ENCODE measurements at places on chromosomes 16 and 17. TPM values are rescaled to one million over a fixed set of nuclear protein-coding genes. Genes with fewer than 3 reads are reported as not detected.

The KRTAP9-2 gene
- total RNA-seq, result not detected

The MED1 gene
- total RNA-seq, result 14.9 TPM

The ETV4 gene
- total RNA-seq, result 0.63 TPM

The KRTAP4-4 gene
- not detected for total RNA-seq

The SP6 gene
- total RNA-seq, result under 0.01 TPM

The GGT6 gene
- total RNA-seq, result not detected

The KRT40 gene
- total RNA-seq, result not detected

The CLEC19A gene
- total RNA-seq, result not detected

The TBC1D3H gene
- total RNA-seq, result not detected

The TEKT3 gene
- not detected for total RNA-seq

The TNFRSF12A gene
- 111 TPM for total RNA-seq

The PYCARD gene
- 105 TPM for total RNA-seq

The CD300H gene
- total RNA-seq, result not detected

The CCL16 gene
- not detected for total RNA-seq

The ATP2A3 gene
- total RNA-seq, result 3.8 TPM

The SMIM22 gene
- not detected for total RNA-seq

The ACSM3 gene
- 0.69 TPM for total RNA-seq

The ACSM2A gene
- not detected for total RNA-seq

The CPSF4L gene
- 0.09 TPM for total RNA-seq

The SLC2A4 gene
- total RNA-seq, result 0.16 TPM

The ZNF385C gene
- not detected for total RNA-seq

The SCNN1G gene
- not detected for total RNA-seq

The SMPD3 gene
- total RNA-seq, result 0.09 TPM

The PTGES3L gene
- not detected for total RNA-seq

The SLX4 gene
- total RNA-seq, result 1.6 TPM

The ADAMTS18 gene
- total RNA-seq, result under 0.01 TPM

The METTL2A gene
- 13.6 TPM for total RNA-seq

The TBC1D26 gene
- under 0.01 TPM for total RNA-seq

The BANP gene
- 28.9 TPM for total RNA-seq

All from bronchial smooth muscle cell (primary cell).